ENCODE measurements at places on chromosomes 13 and 19.

DNA sequence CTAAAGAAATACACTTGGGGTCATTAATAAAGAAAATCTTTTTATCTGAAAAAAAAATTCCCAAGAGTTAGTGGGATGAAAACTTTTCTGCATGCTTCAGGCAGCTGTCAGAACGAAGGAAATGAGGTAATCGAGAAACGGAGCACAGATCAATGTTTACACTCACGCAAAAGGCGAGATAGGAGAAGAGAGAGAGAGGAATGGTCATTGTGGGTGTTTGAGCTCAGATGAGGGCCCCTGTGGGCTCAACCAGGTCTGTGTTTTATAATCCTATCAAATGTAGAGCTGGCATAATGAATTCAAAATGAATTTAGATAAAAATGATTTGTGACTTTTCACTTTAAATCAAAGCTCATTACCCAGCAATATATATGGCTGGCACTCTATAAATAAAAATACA is 6.3 kb upstream of the RXFP2 start:
- DNase-seq = no peak

- no peak for DNase-seq
Observed at GRCh38 chr13:27954406-27954851, 14.7 kb downstream of the CDX2 start.

DNA sequence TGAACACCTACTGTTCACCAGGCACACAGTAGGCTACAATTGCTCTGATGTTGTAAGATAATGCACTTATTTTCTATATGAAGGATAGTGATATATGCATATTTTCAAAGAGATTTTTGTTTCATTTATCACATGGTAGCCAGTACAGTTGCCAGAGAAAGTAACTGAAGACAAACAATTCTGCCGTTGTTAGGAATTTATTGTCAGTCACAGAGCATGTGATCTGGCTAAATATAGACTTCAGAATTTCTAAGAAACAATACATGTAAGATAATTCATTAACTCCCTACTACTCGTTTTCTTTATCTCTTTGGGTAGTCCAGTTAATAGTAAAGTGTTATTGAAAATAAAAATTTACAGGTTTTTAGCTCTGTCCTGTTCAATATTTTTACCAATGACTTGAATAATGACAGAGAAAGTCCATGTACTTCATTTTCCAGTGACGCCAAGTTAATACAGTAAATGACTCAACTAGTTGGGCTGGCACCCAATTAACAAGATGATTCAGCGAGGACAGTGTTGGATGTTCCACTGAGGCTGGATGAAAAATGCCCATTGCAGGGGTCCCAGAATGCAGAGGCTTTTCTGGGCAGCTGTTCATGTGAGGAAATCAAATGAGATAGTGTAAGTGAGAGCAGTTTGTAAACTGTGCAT is 35.6 kb downstream of the GJA3 start:
- DNase-seq = no peak

- peak; percentile 26 for DNase-seq
Observed at GRCh38 chr13:70568571-70568970, 460.3 kb upstream of the KLHL1 start.

DNA sequence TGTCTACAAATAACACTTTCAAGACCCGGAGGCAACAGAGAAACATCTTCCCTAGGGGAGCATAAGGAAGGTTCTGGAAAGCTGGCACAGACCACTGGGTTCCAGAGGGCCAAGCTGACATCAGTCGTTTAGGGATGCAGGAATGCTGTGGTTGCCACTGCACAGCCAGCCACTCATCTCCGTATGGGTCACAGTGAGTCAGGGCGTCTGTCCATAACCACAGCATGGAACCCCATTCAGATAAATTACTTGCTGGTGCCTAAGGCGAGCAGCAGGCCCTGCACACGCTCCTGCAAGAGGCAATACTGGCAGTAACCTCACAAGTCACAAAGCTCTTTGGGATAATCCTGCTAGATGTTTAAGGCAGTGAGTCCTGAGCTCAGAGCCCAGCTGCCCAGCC is 140.9 kb upstream of the UBL3 start:
- DNase-seq = peak; percentile 8

DNA sequence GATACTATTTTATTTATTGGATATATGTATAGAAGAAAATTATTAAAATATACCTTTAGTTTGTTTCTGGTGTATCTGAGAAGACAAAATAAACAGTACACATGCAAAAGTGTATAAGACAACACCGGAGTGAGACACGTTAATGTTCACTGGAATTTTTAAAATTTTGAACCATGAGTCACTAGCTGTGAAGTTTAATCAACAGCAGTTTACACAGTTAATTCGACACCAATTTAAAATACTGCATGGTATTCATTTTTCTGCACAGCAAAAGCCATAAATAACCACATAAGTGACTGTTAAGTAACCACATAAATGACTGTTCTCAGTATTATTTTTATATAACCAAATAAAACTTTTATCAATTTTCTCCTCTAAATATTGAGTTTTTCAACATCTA is 418.7 kb upstream of the NBEA start:
- no peak for DNase-seq

- DNase-seq = peak; percentile 50
Observed at GRCh38 chr13:62357887-62358645, 942.4 kb upstream of the PCDH20 start.

- DNase-seq = peak; percentile 60
Observed at GRCh38 chr19:6739390-6739882, at the start of gene TRIP10. Gene TRIP10 (plus strand): TSS chr19:6739680. CDS start chr19:6739762, 82 bp downstream.

Measured in fibroblast of the conjunctiva (primary cell).